ENCODE measurements at places on chromosomes 4 and X. TPM values are rescaled to one million over a fixed set of nuclear protein-coding genes. Genes with fewer than 3 reads are reported as not detected.

- DNase-seq: no peak
Measured at GRCh38 chr4:19492606-19493005, 759.1 kb upstream of the SLIT2 start.

DNA sequence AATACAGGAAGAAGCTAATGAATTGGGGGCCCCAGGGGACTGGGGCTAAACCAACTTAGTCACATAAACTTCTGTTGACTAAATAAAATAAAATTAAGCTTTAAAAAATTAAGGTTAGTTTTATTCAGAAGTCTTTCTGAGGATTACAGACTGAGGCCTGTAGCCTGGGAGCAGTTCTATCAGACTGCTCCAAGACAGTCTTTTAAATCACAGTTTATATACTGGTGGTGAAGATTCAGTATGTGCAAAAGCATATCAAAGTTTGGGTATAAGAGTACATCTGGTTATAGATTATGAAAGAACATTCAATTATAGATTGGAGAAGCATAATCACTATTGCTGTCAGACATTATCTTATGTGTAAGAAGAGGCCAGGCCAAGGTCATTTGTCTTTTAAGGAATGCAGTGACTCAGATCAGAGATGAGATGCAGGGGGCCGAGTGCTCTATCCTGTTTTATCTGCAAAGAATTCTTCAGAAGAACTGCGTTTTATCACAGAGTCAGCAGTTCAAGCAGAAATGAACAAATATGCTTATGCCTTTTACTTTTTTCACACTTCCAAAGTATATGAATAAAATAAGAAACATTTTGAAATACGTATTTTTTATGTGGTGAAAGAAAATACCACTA is 109.4 kb downstream of the PDHA2 start:
- DNase-seq: peak; percentile 19

DNA sequence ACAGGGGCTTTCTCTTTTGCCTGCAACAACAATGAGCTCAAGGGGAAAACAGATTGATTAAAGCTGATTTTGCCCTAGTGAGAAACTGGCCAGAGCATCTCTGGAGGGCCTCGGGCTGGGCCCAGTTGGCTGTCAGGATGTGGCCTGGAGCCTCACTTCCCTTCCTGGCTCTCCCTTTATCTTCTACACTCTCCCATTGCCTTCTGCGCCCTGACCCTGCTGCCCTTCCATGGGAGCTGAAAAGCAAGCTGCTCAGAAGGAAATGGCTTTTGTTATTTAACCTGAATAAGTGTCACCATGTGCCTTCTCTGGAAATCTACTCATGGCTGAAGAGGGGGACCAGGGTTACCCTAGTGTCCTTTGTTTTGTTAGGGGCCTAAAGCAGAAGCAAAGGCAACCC is 43.8 kb downstream of the NHSL2 start:
- DNase-seq: no peak

DNA sequence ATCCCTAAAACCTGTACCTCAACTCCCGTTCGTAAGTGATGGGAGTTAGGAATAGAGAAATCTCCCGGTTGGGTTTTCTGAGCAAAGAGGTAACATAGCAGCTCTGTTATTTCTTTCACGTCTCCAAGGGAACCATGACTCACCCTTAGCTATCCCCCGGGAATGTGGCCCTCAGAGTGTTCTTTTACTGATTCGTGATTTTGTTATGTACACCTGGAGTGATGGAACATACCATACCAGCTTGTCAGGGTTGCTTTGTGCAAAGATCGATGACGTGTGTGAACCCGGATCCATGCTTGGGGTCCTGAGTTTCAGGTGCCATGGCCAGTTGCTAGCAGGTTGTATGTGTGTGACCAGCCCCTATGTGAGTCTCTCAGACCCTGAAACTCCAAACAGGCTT is 52.6 kb downstream of the HPRT1 start:
- peak; percentile 44 for DNase-seq

DNA sequence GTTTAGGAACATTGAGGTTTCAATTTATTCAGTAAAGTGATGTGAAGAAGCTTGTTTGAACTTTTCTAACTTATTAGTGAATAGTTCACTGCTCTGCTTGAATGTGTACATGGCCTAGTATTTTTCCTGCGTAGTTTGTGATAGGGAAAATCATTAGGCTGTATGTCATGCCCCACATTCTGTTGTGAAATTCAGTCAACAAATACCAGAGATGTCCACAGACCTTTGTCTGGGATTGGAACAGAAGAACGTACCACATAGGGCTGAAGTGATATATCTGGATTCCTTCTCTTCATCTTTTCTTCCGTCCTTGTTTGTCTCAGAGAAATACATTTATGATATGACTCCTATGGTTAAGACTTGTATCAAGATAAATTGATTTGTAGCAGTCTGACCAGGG is 88.8 kb upstream of the PLS3 start:
- no peak for DNase-seq

DNA sequence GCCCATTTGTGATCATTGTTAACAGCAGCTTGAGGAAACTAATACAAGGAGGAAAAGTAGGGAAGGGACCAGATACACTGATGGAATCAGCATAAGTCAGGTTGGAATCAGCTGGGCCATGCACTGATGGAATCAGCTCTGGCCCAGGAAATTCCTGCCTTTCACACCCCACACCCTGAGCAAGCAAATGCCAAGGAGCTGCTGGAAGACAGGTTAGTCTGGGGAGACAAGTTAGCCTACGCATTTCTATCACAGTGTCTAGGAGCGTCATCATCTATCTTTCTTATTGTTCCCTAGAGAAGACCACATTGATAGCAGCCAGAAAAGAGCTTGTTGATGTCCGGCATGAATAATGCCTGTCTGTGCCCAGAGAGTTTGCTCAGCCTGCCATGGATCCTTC is 16.2 kb upstream of the CEP135 start:
- no peak for DNase-seq

DNA sequence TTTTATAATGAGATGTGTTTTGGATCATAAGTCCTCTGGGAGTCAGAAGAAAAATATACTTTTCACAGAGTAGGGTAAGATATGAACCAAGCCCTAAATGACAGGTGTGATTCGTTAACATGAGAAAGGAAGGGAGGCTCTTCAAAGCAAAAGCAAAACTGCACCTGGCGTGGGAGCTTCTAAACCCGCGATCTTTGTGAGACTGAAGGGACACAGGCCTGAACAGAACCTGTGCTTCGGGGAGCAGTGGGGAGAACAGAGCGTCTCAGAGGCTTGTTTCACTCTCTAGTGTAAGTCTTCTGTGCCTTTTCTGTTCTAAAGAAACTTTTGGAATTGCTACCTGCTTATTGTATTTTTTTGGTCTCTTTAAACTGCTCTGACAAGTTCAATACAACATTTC is 30.2 kb upstream of the CYP4V2 start:
- DNase-seq: no peak

DNA sequence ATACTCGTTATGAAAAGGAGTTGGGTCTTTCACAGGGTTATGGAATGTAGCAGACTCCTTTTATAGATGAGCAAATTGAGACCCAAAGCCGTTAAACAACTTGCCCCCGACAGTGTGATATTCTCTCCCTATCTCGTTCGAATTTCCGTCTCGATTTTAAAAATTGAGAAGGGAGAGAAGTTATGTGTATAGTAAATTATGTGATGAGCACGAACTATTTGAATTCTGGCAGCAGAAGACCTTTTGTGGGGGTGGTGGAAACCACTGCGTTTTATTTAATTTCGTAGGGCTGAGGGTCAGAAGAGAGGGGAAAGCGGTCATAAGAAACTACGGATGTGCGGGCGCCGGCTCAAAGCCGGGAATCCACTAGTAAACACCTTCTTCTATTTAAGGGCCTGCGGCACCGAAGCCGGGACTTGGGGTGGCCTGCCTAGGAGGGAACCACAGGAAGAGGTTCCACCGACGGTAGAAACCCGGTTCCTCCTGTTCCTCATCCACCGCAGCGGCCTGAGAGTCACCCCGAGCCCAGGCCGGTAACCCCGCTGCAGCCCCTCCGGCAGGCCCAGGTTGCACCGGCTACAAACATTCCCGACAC is 1.5 kb upstream of the DDX3X start:
- peak; percentile 35 for DNase-seq

DNA sequence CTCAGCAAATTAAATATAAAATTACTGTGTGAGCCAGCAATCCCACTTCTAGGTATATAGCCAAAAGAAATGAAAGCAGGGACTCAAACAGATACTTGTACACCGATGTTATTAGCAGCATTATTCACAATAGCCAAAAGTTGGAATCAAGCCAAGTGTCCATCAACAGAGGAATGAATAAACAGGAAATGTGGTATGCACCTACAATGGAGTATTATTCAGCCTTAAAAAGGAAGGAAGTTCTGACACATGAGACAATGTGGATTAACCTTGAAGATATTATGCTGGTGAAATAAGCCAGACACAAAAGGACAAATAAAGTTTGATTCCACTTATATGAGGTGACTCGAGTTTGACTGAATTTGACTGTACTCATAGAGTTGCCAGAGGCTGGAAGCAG is 108.3 kb upstream of the DUSP21 start:
- DNase-seq: no peak

DNA sequence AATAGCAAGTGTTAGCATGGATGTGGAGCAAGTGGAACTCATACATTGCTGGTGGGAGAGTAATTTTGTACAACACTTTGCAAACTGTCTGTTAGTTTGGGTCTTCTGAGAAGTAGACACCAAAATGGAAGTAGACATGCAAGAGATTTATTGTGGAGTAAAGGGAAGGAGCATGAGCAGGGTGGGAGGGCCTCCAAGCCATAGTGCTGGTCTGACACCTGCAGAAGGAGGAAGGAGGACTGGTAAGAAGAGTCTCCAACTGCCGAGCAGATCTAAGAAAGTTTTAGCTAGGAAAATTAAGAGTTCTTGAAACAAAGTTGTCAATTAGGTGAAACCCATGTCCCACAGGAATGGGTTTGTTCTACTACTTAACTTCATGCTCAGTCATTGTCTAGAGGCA is 64.0 kb upstream of the DDIT4L start:
- no peak for DNase-seq

DNA sequence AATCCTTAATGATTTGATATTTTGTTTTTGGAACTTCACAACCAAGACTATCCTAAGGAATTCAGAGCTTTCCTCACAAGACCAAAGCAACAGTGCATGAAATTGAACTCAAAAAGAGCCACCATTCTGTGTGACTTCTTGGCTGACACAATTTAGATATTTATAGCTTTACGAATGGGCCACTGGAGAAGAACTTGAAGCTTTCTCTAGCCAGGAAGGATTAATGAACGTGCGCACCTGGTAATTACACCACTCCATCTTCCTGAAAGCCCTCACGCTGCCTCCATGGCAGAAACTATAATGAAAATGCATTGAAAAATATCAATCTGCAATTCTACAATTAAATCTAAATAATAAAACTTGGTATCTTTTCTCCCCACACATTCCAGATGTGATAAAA is 1057.8 kb downstream of the DMD start:
- no peak for DNase-seq

DNA sequence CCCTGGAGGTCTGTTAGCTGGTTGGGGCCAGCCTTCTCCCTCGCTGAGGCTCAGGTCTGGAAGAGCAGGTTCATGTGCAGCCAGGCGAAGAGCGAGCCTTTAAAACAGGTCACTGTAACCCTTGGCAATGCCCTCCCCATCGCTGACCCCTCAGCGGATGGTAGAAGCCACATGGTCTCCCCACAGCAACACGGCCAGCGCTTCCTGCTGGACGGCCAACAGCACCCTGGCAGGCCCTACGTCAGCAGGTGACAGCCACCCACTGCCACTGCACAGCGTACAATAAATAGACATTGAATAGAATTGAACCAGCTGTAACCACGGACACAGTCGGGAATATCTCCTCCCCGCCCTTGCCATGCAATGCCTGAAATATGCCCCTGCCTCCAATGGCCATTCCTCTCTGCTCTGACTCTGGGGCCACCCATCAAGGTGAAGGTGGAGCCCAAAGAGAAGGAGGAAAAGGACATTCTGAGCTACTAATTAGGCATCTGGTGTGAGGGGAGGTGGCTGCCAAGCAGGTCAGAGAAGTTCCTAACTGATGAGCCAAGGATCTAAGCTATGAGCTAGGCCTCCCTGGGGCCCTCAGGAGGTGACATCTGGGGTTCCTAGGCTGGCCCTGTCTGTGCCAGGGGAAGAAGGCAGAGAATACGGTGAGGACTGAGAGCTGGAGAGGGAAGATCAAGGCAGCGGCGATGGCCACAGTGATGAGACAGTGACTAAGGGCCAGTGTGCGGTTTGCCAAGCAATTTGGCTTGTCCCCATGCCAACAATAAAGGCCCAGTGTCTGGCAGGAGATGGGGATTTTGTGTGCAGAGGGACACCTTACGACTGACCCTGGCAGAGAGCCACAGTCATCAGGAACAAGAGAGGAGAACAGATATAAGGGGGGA is 202.3 kb downstream of the BCOR start:
- peak; percentile 52 for DNase-seq

DNA sequence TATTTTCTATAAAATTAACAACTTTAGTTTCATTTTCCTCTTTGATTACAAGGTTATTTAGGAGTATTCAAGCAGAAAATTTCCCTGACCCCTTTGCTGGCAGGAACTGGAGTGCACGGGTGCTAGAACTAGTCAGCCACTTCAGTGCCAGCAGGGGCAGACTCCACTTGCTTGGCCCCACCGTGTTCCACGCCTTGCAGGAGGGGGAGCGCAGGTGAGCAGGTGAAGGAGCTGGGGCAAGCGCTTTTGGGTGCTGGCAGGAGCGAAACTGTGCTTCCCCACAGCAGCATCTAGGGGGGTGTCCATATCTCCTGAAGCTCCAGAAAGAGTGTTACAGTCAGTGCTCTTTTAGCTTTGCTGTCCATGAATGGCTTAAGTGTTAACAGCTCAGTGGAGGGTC is 45.5 kb downstream of the MID2 start:
- no peak for DNase-seq

DNA sequence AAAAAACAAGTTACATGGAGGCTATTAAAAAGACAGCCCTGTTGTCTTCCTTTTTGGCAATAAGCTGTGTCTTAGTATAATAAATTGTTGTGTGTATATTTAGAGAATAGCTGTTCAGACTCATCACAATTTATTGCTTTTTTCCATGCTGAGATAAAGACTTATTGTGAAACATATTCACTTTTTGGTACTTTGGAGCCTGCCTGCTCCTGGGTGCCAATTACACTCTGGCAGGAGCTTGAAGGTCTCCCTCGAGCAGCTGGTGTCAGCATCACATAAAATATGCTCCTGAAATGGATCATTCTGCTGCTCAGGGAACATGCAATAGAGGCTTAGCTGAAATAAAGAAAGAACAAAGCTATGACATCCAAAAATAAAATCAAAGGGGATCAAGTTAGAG is 211.6 kb upstream of the DKK2 start:
- DNase-seq: peak; percentile 18

- no peak for DNase-seq
Measured at GRCh38 chr4:1400831-1401408, 5.3 kb downstream of the NKX1-1 start.

Gene EXOSC9
- 85.4 TPM for total RNA-seq

Gene EDNRA
- 0.31 TPM for total RNA-seq

Gene ATP7A
- 9.0 TPM for total RNA-seq

Gene GLRB
- 9.4 TPM for total RNA-seq

Gene TMEM156
- total RNA-seq: 0.19 TPM

Gene PLAC8
- 6.7 TPM for total RNA-seq

Gene FAM47E
- total RNA-seq: 0.38 TPM

Gene RBM46
- total RNA-seq: not detected
